H7 (cell line): ENCODE measurements at places on chromosomes 2 and 18. TPM values are rescaled to one million over a fixed set of nuclear protein-coding genes. Genes with fewer than 3 reads are reported as not detected.
A peak's percentile ranks its signal among the peaks of the same experiment; 100 is the strongest.

The PUS10 gene
- total RNA-seq = 3.4 and 5.8 TPM in 2 replicates

GRCh38 chr2:100291152-100291970 is 30.9 kb downstream of the LONRF2 start:
- no peak for DNase-seq

DNA sequence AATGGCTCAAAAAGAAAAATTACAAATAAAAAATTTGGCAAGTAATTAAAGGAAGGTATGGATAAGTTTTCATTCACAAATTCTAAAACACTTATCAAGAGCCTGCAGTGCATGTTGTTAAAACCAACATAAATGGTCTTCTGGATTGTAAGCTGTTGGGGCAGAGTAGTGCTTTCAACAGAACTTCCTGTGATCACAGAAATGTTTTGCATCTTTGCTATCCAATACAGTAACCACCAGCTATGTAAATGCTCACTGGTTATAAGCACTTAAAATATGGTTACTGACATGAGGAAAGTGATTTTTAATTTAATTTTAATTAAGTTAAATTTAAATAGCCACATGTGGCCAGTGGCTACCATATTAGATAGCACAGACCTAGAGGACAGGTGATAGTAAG is 133.1 kb downstream of the NBAS start:
- no peak for DNase-seq

DNA sequence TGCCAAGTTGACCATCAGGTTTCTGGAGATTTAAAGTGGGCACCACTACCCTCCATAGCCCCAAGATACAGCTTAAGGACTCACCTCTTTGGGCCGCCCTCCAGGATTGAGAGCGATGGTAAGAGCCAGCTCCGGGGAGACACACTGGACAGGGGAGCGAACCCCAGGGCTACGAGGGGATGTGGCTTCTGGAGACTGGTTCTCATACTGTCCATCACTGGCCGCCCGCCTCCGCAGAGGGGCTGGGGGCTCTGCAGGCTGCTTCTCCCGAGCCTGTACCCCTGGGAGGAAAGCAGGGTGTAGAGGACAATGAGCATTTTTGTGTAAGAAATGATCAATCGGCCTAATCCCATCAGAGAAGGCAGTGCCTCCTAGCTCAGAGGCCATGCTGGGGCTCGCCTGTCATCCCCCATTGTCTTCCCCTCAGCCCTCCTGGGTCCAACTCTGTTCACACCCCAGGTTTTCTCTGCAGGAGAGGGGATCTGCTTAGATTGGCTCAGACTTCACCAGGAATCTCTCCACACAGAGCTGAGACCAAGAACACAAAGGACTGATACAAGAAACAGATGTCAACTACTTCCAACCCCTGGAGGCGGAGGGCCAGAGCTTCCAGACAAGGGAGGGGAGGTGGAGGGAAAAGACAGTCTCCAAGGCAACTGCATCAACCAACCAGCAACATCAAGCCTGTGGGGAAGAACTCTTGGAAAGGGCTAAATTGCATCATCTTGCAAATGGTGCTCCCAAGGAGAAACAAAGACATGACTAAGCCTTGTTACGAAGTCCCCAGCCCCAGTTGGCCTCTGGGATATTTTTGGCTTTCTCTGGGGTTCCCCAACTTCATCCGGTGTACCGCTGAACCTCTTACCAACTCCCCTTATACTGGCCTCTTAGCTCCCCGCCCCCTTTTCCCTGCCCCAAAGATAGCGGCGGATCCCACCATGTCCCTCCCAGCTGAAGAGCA is 166.6 kb downstream of the TNS1 start:
- peak; percentile 77 for DNase-seq

GRCh38 chr2:100731535-100731981 is 88.4 kb upstream of the NPAS2 start:
- DNase-seq = no peak

DNA sequence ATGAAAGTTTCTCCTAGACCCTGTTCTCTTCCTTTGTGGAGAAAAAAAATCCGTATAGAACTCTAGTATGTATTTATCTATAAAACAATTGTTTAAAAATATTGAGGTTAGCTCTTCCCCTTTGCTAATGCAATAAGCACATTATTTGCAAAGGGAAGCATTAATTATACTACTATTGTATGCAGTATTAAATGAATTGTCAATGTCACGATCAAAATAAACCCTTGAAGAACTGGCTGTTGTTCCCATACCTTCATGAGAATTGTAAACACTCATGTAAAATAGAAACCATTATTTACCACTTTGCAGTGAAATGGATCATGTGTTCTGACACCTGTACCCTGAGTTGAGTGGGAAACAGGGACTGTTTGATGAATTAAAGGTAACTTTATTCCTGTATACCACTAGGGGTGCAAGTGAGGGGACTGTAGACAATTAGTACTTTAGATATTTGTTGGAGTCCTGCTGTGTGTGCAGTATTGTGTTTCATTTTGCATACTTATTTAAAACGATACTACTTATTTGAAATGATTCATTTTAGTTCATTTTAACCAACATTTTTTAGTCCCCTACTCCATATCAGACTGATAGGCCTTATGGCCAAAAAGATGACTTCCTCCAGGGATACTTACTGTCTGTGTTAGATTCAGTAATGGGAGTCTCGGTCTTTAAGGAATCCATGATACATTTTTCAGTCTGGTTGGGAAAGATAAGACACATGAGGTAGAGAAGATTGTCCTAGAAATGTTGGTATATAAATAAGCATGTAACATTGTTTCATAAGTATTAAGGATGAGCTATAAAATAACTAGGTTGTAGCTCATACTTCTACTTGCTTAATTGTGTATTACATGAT is 7.9 kb downstream of the PKP4 start:
- DNase-seq = peak; percentile 23
